Cerebellar nuclear complex (tissue), 1 donor: ENCODE measurements at places on chromosomes 13 and 19.
A peak's percentile ranks its signal among the peaks of the same experiment; 100 is the strongest.

DNA sequence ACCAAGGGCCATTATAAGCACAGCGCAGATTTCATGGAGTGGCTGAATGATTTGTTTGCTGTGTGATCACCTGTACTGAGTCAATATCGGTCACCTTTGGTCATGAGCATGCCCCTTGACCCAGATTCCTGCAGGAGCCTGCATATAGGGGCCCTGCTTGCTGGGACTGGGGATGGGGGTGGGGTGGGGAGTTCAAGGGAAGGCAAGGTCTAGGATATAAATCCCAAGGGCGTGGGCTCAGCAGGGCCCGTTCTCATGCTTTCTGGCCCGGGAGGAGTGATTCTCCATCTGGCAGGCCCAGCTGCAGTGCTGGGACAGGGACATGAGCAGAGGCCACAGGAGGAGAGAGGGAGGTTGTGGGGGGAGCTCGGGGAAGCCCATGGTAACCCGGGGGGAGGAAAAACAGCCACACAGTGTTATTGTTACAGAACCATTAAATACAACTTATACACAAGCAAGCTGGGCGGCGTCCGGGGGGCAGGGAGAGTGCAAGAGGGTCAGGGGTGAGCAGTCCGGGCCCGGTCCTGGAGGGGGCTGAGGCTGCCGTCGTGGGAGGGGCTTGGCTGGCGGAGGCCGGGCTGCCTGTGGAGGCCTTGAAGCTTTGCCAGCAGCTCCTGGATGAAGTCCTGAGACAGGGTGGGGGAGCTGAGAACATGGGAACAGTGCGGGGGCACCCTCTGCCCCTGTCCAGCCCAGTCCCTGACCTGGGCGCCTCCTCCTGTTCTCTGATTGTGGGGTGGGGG lies 5.2 kb downstream of the PPP1R14A start:
- DNase-seq, result no peak

DNA sequence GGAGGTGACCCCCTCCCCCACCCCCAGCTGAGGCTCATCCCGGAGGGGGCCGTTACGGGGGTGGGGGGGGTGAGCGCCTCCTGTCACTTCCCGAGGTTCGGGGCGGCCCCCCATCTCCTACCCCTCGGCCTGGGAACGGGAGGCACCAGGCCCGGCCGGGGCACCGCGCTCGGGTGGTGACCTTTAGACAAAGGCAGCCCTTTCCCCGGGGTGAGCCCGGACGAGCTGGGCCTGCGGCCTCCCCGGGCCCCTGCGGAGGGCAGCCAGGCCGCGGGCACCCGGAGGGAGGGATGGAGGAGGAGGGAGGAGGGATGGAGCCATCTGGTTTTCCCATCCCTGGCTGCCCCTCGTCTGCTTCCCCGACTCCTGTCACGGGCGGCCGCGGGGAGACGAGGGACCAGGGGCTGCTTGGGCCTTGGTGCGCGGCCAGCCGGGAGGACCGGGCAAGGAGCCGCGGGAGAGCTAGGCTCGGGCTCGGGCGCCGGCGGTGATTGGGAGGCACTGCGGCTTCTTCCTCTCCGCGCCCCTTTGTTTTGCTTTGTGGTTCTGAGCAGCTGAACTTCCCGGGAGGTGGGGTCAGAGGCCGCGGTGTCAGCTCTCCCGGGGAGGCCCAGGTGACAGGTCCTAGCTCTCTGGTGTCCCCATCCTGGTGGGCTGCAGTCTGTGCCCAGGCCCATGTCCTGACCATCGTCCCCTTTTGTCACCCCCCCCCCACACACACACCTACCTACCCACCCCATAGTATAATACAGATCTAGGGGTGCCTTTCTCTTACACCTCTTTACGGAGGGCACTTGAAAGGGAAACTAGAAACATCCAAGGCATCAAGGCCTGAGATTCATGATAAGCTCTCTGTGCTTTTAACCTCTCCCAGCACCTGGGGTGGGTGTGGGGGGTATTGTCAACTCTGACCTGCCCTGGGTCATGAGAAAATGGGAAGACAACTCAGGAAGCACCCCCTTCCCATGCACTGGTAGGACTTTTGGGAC lies 1.3 kb downstream of the BICRA start:
- DNase-seq, result no peak

- DNase-seq, result no peak
Measured at GRCh38 chr13:110912651-110913051, 2.2 kb downstream of the ANKRD10 start.

GRCh38 chr13:33096886-33097605 lies 80.8 kb downstream of the KL start:
- no peak for DNase-seq

GRCh38 chr13:43763143-43763759 lies 23.5 kb downstream of the ENOX1 start:
- no peak for DNase-seq

DNA sequence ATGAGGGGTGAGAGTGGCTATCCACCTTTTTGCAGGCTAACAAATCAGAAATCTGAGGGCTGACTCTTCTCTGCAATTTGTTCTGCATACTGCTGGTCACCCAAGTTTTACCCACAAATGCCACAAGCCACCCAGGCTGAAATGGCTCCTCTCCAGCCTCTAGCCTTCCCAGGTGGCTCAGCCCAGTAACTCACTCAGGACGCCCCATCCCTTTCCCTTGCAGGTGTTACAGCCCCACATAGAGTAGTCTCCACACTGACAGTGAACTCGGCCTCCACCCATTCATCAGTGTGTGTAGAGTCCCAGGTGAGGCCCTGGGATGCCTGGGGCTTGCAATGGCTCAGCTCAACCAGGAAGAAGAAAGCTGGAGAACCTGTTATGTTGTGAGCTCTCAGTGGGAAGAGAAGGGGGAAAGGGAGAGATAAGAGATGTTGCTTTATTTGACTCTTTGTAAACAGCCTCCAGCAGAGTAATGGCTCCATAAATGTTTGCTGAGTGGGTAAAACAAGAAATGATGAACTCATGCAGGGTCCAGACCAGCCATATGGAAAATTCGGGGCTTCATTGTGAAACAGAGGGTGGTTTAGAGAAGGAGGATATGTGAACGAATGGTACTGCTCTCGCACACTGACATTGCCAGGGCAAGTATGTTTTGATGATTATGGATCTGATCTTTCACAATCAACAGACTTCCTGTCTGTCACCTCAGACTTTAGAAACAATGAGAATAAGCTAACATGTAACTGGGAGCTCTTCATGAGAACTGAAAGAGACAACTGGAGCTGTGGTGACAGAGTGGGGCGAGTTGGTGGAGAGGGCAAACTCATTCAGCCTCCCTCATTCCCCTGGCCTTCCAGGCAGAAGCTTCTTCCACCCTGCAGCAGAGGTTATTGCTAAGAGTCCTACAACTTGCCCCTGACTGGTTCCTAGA lies 74.2 kb upstream of the RFC3 start:
- DNase-seq, result no peak

DNA sequence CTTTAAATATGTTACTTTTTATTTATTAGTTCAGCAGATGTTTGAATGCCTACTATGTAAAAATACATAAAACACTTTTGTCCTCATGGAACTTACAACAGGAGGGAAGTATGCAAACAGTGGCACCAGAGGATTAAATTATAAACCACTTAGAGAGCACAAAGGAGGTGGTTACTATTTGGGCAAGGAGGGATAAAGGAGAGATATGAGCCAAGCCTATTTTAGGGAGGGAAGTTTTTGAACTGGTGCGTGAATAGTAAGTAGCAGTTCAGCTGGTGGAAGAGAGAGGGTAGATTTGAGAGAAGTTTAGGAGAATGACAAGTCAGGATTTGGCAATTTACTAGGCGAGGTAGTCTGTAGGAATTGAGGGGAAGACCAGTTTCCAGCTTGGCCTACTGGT lies 8.6 kb downstream of the AKAP11 start:
- no peak for DNase-seq

- peak; percentile 42 for DNase-seq
Measured at GRCh38 chr19:49391581-49392399, 3.7 kb downstream of the KASH5 start.

- DNase-seq, result no peak
Measured at GRCh38 chr19:29687897-29688728, 22.9 kb downstream of the PLEKHF1 start.

DNA sequence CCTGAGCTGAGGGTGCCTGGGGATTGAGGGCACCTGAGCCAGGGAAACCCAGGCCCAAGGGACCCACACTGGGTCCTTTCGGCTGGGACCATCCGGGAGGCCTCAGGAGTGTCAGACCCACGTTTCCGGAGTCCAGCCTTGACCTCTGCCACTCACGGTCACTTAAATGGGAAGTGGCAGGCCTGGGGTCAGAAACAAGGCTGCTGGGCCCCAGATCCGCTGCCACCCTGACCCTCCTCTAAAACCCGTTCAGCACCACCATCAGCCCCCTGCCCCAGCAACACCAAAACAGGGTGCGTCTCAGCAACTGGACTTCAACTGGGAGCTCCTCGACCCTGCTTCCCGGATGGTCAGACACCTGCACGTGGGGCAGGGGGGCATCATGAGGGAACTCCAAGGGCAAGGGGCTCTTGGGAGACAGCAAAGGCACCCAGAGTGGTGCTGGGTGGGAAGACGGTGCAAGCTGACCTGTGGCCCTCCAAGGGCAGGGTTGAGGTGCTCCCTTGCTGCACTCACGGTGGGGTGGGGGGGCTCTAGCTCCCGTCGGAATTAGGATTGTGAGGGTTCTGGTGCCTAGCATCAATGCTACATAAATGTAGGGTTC lies 1.2 kb upstream of the PLPP2 start:
- DNase-seq, result no peak

- no peak for DNase-seq
Measured at GRCh38 chr13:34421347-34421719, 520.7 kb upstream of the NBEA start.

DNA sequence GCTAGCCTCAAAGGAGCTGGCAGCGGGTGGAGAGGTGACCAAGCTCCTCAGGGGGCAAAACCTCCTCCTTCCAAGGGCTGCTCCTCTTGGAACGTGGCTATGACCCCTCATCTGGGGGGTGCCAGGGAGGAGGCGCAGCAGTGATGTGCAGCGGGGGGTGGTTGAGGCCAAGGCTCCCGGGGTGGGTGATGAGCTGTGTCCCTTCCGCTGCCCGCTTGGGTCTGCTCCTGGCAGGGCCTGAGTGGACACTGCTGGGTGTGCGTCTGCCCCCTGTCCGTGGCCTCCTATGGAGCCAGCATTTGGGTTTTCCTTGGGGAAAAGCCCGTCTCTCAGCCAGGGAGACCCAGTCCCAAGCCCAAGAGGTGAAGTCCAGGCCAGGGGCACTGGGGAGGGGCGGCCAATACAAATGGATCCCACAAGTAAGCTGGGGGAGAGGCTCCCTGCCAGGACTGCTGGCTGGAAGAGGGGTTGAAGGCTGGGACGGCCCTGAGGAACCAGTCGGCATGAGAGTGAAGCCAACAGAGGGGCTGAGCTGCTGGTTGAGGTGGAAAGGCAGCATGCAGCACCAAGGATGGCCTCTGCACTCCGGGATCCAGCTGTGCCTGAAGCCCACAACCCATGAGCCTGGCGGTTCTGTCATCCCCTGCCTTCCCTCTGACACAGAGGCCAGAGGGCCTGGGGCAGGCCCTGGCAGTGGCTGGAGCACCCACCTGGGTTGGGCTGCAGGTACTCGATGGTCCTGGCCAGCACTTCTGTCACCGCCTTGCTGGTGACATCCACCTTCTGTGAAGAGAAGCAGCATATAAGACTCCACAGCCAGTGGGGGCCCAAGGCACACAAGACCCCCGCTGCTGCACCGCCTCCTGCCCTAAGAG lies 22.7 kb downstream of the MPND start:
- no peak for DNase-seq

DNA sequence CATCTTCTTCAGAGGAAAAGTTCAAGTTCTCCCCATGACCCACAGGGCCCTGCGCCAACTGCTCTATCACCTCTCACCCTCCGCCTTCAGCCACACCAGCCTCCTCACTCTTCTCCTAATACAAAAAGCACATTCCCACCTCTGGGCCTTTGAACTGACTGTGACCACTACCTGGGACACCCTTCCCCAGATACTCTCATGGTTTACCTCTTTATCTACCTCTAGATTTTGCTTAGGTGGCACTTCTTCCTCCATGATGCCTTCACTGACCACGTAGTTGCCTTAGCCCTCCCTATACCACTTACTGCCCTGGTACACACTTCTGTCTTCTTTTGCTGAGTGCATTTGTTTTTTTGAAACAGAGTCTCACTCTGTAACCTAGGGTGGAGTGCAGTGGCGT lies 3.9 kb upstream of the SYCE2 start:
- DNase-seq, result no peak

DNA sequence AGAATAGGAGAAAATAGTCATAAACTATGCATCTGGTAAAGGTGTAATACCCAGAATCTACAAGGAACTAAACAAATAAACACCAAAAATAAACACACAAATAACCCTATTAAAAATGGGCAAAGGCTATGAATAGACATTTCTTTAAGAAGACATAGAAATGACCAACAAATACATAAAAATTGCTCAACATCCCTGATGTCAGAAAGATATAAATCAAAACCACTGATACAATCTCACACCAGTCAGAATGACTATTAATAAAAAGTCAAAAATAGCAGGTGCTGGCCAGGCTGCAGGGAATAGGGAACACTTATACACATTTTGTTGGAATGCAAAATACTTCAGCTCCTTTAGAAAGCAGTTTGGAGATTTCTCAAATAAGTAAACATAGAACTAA lies 352.1 kb upstream of the SLITRK1 start:
- no peak for DNase-seq

DNA sequence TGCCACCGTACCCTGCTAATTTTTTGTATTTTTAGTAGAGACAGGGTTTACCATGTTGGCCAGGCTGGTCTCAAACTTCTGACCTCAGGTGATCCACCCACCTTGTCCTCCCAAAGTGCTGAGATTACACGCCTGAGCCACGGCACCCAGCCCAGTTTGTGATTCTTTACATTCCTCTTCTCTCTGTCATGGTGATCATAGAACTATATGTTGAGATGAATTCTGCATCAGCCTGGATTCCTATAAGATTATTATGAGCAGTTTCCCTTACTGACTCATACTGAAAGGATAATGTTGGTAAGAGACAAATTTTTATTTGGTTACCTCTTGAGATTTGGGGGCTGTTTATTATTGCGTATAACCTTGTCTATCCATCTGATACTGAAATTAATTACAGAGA lies 121.5 kb upstream of the CSNK1A1L start:
- DNase-seq, result no peak

- DNase-seq, result no peak
Measured at GRCh38 chr13:58660826-58661225, 1029.3 kb downstream of the PCDH17 start.

DNA sequence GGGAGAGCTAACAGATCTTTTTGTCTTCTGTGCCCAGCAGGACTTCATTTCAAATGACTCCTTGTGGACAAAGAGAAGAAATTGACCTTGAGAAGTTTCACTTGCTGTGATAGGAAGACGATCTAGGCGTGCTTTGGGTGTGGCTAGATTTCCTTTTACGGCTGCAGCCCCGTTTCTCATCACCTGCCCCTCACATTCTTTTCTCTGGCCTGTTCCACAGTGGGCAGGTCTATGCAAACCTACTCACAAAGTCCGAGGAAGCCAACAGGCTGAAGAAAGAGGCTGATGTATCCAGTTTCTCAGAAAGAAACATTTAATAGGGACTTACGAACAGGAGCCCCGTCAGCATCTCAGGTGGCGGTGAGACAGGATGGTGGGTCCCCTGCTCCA lies 231.8 kb downstream of the FGF9 start:
- no peak for DNase-seq

- no peak for DNase-seq
Measured at GRCh38 chr13:44212633-44213396, 160.8 kb upstream of the SERP2 start.

GRCh38 chr13:25136880-25137787 lies 35.0 kb downstream of the AMER2 start:
- DNase-seq, result no peak

GRCh38 chr13:44870456-44870929 lies 118.8 kb downstream of the NUFIP1 start:
- DNase-seq, result no peak
